ENCODE measurements at places on chromosomes 6 and 20.

DNA sequence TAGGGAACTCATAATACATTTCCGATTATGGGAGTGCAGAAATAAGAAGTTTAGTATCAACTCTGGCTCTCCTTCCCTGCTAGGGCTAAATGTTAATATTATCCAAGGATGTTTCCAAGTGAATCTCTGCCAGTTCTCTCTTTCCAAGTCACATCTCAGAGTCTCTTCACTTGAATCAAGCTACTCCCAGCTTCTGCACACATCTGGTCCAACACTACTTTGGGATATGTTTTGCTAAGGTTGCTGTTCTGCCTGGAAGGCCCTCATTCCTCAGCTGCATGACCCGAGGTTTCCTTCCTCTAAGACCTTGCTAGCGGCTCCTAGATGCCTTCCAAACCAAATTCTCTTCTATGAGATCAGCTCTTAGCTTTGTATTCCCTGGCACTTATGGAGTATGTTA lies 331.8 kb downstream of the GJA1 start:
- no peak for DNase-seq

DNA sequence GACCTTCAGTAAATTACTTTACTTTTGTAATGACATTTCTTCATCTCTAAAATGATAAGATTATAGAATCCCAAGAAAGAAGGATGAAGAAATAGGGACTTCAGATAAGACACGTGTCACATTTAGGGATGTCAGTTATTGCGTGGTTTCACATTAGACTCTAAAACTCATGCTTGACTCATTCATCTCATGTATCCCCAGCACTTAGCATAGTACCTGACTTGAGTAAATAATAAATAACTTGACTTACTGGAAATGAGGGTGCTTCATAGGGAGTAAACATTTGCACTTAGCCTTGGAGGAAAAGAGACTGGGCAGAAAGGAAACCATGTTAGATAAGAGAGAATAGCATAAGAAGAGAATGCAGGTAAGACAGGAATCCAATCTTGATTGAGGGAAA lies 37.2 kb downstream of the VTA1 start:
- no peak for DNase-seq

DNA sequence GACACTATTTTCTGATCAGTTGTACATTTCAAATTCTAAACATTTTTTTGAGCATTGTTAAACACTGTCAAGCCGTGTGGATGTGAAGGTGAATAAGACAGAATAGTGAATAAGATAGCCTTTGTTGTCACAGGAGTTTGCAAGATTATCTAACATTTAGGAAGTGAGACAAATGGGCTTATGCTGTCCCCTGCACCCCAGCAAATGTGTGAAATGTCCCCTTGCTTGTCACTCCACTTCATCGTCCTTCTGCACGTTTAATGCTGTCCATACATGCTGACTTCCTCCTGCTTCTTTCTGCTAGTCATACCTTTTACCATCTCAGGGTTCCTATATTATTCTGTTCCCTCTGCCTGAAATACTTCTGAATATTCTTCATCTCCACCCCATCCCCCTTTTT lies 62.6 kb downstream of the CBFA2T2 start:
- no peak for DNase-seq

GRCh38 chr6:123953920-123954319 lies 150.3 kb downstream of the NKAIN2 start:
- DNase-seq, result no peak

DNA sequence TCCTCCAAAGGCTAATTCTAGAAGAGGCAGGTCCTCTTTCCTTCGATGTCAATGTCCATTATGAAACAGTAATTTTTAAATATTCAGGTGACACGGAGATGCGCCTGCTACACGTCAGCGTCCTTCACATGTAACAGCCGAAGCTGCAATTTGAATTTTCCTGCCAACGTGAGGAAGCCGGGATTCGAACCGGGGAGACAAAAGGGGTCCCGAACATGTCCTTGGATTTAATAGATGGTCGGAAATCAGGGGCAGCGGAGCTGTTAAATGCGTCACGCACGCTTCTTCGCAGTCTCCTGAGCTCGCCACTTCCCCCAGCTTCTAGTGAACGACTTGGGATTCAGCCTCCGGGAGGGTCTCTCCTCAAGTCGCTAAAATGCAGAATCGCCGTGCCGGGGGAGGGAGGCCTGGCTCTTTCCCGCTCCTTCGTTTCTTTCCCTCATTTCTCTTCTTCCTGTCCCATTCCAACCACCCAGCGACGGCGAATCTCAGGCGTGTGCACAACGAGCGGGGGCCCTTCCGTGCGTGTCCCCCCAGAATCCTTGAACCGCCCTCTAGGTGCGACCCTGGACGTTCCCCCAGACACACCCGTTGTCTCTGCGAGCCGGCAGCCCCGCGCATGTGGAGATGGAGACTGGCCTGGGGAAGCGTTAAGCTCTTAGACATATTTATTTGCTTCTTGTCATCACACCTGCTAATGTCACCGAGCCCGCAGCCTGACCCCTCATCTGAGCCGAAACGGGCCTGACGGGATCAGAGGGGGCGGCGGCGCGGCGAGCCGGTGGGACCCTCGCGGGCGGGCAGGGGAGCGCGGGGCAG lies 1.3 kb upstream of the FOXC1 start:
- no peak for DNase-seq

DNA sequence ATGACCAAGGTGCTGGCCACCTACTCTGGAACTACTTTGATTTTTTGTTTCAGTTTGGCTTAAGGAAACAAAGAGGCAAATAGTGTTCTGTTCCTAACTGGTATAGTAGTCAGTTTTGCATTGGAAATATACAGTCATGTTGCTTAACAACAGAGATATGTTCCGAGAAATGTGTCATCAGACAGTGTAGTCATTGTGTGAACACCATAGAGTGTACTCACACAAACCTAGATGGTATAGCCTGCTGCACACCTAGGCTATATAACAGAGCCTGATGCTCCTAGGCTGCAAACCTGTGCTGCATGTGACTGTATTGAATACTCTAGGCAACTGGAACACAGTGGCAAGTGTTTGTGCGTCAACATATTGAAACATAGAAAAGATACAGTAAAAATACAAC lies 80.4 kb downstream of the ARID1B start:
- no peak for DNase-seq

DNA sequence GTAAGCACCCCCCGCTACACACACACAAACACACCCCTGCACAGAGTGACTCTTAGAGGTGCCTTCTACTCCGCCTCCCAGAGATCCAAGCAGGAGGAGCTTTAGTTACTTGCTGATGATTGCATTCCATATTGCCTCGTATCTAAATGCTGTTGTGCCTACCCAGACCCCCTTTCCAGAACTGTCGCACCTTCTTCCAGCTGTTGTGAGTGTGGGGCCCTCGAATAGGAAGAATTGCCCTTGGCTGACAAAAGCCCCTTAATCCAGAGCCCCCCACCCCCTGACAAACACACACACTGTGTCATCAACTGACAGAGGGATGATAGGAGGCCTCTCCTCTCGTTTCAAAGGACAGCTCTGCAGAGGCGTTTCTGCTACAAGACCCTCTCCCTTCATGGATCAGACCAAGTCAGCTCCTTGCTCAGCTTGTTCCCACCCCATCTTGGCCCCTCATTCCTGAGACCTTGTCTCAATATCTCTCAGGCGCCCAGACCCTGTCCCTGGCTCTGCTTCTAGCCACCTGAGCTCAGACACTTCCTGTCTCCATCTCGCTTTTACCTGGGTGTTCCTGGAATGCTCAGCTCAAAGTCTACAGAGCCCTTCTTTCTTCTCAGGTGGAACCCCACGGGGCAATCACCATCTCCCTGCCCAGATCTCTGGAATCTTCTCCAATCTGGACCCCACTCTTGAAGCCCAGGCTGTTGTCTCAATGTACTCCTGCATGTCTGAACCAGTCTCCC lies 4.0 kb upstream of the VSX1 start:
- DNase-seq, result no peak

- no peak for DNase-seq
Observed at GRCh38 chr6:161017766-161018564, 26.4 kb downstream of the MAP3K4 start.

GRCh38 chr20:24479595-24479994 lies 10.2 kb downstream of the SYNDIG1 start:
- no peak for DNase-seq

GRCh38 chr6:33985313-33985751 lies 160.6 kb downstream of the GRM4 start:
- no peak for DNase-seq

DNA sequence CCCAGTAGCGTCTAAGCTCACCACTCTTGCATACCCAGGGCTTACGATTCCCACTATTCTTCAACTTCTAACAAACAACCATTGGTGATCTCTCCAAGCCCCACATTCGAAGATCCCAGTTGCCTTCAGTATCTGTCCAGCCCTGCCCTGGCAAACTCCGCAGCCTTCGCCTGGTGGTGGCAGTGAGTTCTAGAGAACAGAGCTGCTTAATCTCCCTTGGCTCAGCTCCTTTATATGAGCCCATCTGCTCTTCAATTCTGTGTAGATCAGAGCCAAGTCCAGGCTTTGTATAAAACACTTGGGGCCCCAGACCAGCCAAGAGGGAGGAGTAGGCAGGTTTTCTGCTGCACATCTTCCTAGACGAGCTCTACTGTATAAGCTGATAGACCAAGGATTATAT lies 193.3 kb downstream of the PHACTR1 start:
- DNase-seq, result no peak

DNA sequence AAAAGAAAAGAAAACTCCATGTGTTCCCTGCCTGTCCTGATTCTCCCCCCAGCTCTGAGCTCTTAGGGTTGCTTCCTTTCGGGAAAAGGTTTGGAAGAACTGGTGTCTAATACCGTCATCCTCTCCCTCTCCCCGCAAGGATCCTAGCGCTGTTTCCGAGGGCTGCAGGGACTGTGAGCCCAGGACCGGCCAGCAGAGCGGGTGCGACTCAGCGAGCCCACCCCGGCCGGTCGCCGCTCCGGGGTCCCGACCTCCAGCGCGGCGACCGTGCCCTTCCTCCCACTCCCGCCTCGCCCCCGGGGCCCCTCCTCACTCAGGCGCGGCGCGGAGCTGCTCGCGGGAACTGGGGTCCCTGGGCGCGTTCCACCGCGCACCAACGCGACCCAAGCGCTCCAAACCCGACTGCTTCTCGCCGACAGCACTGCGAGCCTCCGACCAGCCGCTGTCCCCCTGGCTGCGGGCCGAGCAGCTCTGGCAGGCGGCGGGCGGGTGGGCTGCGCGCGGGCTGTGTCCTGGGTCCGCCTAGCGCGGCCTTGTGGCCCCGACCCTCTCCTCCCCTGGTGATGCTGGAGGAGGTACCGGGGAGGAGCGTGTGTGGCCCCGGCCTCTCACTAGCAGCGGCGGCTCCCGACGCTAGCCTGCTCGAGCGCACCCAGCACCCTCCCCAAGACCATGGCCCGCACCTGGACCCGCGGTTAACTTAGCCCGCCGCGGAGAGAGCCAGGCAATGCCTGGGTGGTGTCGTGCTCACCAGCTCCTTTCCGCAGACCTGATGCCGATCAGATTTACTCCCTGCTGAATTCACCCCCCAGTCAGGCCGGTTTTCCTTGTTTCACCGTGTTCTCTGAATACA lies at the start of gene PLA2G7:
PLA2G7 (minus strand) TSS at position 509 of the 853 bp plus-strand sequence. CDS start 12,484 bp downstream, outside the sequence.
- no peak for DNase-seq

All from stimulated activated CD8-positive, alpha-beta memory T cell treated with anti-CD3 and anti-CD28 coated beads, Interleukin-15, amount 100 ng/mL, for 4 hours (primary cell).